ENCODE measurements at places on chromosomes 5 and 9. TPM values are rescaled to one million over a fixed set of nuclear protein-coding genes. Genes with fewer than 3 reads are reported as not detected.

The FST gene
- total RNA-seq: 1.1 TPM

The IL9 gene
- not detected for total RNA-seq

The ANGPTL2 gene
- not detected for total RNA-seq

The CTXN3 gene
- total RNA-seq: not detected

The RORB gene
- total RNA-seq: not detected

The ADCY2 gene
- not detected for total RNA-seq
